Myocyte (in vitro differentiated cells): ENCODE measurements at places on chromosomes 16 and 17. TPM values are rescaled to one million over a fixed set of nuclear protein-coding genes. Genes with fewer than 3 reads are reported as not detected.

SEZ6L2 gene
- 6.4 and 11.8 TPM in 2 replicates for total RNA-seq

ZNF423 gene
- 0.21 and 1.4 TPM in 2 replicates for total RNA-seq

TMEM98 gene
- total RNA-seq: 78.7 and 90.4 TPM in 2 replicates

RETREG3 gene
- total RNA-seq: 44.5 and 60.6 TPM in 2 replicates

SLC47A1 gene
- total RNA-seq: 0.24 and 2.2 TPM in 2 replicates

LITAFD gene
- not detected in 2 replicates for total RNA-seq

ATP2C2 gene
- total RNA-seq: not detected in 2 replicates

MEIOB gene
- not detected in 2 replicates for total RNA-seq

CCDC154 gene
- total RNA-seq: 0.19 and 0.21 TPM in 2 replicates

SPEM1 gene
- not detected in 2 replicates for total RNA-seq

ALOX12 gene
- total RNA-seq: not detected in 2 replicates

PRKCA gene
- 8.4 and 8.6 TPM in 2 replicates for total RNA-seq

ABCA10 gene
- total RNA-seq: 0.08 TPM in 1 of 2 replicates, not detected in the other

SPSB3 gene
- total RNA-seq: 27.0 and 39.6 TPM in 2 replicates

FOXF1 gene
- total RNA-seq: not detected in 2 replicates

RNF222 gene
- total RNA-seq: not detected in 2 replicates

RFWD3 gene
- total RNA-seq: 13.0 and 14.1 TPM in 2 replicates

DEXI gene
- total RNA-seq: 63.8 and 75.2 TPM in 2 replicates

C17orf50 gene
- not detected in 2 replicates for total RNA-seq

HOXB1 gene
- not detected in 2 replicates for total RNA-seq

TNFRSF13B gene
- total RNA-seq: not detected in 2 replicates

USP43 gene
- not detected in 2 replicates for total RNA-seq

KRTAP1-5 gene
- 0.19 and 0.57 TPM in 2 replicates for total RNA-seq

FN3K gene
- total RNA-seq: 0.21 and 0.42 TPM in 2 replicates
